Endothelial cell (in vitro differentiated cells): ENCODE measurements at places on chromosomes 11 and 22.

GRCh38 chr11:56706486-56706885, 7.6 kb downstream of the OR9G1 start:
- no peaks in the 10 kb centered on the region for H3K27me3 ChIP-seq
- no peak overlapping the region for H3K4me3 ChIP-seq
- no peaks in the 10 kb centered on the region for H3K4me1 ChIP-seq

GRCh38 chr11:45366619-45367190, 80.6 kb upstream of the SYT13 start:
- peaks cover 28% of the 10 kb centered on the region for H3K4me1 ChIP-seq
- no peak overlapping the region for H3K4me3 ChIP-seq
- no peak overlapping the region for H3K27ac ChIP-seq
- H3K36me3 ChIP-seq: no peaks in the 10 kb centered on the region
- no peak for DNase-seq

GRCh38 chr11:64892411-64892831, 14.0 kb upstream of the EHD1 start:
- H3K4me3 ChIP-seq: no peak overlapping the region
- DNase-seq: no peak
- peak overlapping the region; percentile 10 for H3K27ac ChIP-seq
- peaks cover 5% of the 10 kb centered on the region for H3K36me3 ChIP-seq
- peaks cover 11% of the 10 kb centered on the region for H3K4me1 ChIP-seq

DNA sequence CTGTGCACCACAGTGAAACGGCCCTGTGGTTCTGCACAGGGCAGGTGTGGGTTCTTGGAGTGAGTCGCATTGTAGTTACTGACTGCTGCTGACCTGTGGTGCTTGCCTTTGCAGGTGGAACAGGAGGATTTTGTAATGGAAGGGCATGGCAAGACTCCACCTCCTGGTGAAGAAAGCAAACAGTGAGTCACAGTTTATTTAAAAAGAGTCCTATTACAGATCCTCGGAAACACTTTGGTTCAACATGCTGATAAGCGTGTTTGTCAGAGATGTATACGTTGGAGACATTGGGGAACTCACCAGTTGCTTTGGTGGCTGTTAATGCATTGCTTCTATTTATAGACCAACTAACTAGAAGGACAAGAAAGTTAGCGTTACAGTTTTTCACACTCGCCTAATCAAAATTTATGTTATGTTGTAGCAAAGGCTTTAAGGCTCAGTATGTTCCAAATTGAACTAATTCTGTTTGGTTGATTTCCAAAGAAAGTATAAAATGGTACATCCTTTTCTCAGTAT, 21.7 kb upstream of the TNRC6B start:
- DNase-seq: no peak
- no peaks in the 10 kb centered on the region for H3K4me1 ChIP-seq
- H3K36me3 ChIP-seq: no peaks in the 10 kb centered on the region
- no peak overlapping the region for H3K27ac ChIP-seq

DNA sequence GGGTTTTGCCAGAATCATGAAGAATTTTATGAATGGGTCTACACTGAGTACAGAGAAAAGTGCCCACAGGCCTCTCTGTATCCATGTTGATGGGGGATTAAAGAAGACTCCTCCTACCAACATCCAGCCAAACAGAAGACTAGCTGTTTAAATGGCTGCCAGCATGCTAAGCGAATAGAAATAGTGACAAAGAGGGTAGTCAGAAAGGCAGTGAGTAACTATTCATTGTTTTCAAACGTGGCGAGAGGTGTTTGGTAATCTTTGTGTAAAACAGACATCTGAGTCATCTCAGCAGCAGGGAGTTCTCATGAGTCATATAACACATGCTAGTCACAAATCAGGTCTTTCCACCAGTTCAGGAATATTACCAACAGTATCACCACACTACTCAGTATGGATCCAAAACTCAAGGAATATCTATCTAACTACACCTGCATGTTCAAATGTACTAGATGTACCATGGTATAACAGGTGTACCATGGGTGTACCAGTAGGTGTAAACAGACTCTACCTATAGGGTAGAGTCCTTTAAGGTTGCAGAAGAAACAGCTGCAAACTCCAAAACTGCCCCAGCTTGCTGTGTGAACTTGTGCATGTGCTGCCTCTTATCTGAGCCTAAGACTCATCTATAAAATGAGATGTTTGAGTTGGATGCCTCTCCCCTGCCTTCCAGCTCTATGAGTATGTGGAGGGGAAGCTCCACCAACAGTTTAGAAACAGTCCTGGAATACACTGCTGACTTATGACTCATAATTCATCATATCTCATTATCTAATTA, 82.0 kb downstream of the SLC1A2 start:
- H3K36me3 ChIP-seq: no peaks in the 10 kb centered on the region
- H3K4me1 ChIP-seq: no peaks in the 10 kb centered on the region
- peaks cover 1% of the 10 kb centered on the region for H3K27me3 ChIP-seq
- H3K4me3 ChIP-seq: no peak overlapping the region

- DNase-seq: no peak
- peaks cover 25% of the 10 kb centered on the region for H3K4me1 ChIP-seq
- no peak overlapping the region for H3K27ac ChIP-seq
- no peaks in the 10 kb centered on the region for H3K27me3 ChIP-seq
Measured at GRCh38 chr11:112398798-112399478, 138.3 kb upstream of the PLET1 start.

DNA sequence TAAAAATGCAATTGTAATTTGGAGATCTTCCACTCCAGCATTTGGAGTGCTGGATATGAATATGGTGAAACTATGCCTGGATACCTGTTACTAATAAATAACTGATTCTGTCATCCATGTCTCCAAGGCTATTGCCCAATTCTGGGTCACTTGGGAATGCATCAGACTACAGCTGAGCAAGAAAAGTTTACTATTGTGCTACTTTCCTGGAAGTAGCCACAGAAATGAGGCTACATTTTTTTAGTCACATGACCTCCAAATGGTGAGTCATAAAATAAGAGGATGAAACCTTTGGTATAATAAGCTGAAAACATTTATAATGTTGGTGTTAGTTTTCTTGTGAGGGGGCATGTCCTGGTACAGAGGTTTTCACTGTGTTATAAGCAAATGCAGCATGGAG, 44.4 kb downstream of the DCDC1 start:
- H3K36me3 ChIP-seq: no peaks in the 10 kb centered on the region
- H3K4me1 ChIP-seq: no peaks in the 10 kb centered on the region
- no peak overlapping the region for H3K4me3 ChIP-seq
